ENCODE measurements at places on chromosomes 5 and 9.

GRCh38 chr5:124740991-124741583 is 5.4 kb downstream of the ZNF608 start:
- DNase-seq = peak; percentile 88

DNA sequence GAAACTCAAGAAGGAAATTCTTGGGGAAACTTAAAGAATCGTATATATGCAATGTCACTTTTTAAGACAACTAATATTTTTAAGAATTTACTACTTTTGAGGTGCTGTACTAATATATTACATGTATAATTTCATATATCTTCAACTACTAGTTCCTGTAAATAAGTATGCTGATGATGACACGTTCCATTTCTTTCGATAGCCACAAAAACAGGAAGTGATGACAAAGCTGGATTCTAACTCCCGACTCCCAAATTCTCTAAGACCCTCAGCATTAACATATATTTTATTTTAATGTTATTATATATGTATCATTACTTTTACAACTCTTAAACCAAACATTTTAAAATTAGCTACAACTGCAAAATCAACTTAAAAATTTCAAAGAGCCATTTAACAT is 74.8 kb downstream of the STK32A start:
- DNase-seq = no peak

DNA sequence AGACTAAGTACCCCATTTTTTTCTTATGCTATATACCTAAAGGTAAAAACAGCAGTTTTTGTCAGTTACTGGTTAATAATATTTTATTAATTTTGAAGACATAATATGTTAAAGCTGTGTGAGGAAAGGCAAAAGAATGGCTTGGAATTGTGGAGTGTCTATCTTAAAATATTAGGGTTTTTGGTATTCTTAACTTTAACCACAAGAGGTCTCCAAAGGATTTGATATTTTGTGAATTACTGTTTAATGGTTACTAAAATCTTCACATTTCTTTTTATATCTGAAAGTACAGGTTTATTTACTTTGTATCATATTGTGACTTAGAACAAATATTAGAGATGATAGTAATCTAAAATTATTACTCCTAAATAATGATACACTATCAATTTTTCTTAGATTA is 32.0 kb upstream of the DHFR start:
- peak; percentile 8 for DNase-seq

DNA sequence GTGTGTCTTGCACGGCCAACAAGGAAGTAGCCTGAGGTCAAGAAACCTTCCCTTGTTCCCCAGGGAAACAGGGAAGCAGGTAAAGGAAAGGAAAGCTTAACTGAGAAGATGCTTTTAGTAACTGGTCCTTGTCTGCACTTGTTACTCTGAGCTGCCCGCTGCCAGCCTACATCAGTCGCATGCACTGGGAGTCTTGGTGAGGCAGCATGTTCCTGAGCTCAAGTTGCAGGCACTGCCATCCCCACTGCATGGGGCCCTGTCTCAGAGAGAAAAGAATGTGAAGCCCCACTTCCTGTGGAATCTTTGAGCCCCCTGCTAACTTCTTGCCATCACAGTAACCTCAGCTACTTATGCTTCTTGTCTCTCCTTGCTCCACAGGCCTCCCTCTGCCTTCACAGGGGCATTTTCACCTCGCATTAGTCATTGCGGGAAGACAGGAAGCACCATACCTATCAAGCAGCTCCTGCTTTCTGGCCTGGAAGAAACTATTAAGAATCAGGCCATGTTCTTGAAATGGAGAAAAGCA is 344.1 kb upstream of the ADAMTSL1 start:
- DNase-seq = no peak

DNA sequence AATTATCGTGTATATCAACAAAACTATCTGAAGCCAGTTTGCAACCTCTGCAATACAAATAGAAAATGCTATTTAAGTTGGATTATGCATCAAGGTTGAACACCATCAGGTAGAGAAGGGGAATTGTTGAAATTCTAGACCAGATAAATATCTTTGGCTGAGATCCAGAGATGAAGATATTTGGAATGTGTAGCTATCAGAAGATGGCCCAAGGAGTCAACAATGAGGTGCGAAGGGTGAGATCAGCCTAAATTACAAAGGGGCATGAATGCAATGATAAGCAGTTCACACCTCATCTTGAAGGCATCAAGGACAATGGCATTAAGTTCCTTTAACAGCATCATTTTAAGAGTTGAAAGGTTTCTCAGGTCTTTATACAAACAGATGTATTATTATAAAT is 572.1 kb upstream of the DMAC1 start:
- no peak for DNase-seq

DNA sequence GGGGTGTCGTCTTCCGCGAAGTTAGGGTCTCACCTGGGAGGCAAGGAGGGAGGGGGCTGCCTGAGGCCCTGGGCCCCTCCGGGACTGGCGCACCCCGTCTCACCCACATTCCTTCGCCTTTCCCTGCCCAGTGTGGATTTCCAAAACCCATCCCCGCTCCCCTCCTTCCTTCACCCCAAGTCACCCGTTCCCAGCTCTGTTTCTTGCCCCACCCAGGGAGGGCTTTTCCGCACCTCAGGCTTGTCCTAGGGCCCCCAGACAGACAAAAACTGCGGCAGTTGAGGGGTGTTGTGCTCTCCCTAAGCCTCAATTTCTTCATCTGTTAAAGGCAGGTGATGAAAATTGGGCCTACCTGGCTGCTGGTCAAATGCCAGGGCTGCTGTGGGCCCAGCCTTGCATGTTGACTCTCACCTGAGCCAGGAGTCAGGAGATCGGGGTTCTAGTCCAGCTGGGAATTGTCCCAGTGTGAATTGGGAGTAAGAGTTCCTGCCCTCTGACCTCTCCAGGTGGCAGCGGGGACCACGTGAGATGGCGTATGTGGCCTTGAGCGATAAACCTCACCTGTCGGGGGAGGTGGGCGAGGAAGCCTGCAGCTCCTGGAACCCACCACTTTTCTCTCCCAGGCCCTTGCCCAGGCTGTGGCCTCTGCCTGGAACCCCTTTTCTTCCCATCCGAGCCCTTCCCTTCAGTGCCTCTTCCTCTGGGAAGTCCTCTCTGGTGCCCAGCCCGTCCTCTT is 143.4 kb upstream of the IER5L start:
- DNase-seq = no peak

GRCh38 chr9:77176106-77176505 is 1.2 kb upstream of the VPS13A start:
- no peak for DNase-seq

- DNase-seq = peak; percentile 87
These were observed at the start of gene EIF4EBP3 for GRCh38 chr5:140547508-140548299. TSS of gene EIF4EBP3 (plus strand) at chr5:140547662. CDS start at chr5:140547738, 76 bp downstream.

DNA sequence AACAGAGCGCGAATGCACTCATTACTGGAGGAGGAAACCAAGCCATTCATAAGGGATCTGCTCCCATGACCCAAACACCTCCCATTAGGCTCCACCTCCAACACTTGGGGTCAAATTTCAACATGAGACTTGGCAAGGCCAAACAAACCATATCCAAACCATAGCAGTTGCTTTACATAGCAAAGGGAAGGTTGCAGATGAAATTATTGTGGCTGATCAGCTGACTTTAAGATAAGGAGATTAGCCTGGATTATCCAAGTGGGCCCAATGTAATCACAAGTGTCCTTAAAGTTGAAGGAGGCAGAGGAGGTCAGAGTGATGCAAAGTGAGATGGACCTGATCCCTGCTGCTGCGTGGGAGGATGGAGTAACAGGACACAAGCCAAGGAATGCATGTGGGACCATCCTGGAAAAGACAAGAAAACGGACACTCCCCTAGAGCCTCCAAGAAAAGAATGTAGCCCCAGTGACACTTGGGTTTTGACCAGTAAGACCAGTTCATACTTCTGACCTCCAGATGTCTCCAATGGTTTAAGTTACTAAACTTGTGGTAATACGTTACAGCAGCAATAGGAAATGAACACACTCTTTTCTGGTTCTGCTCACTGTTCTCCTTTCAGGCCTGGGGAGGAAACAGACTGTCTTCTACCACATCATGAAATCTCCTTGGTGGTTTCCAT is 167.3 kb downstream of the GNAQ start:
- no peak for DNase-seq

- no peak for DNase-seq
These were observed 2.5 kb downstream of the TBC1D9B start for GRCh38 chr5:179905161-179905560.

DNA sequence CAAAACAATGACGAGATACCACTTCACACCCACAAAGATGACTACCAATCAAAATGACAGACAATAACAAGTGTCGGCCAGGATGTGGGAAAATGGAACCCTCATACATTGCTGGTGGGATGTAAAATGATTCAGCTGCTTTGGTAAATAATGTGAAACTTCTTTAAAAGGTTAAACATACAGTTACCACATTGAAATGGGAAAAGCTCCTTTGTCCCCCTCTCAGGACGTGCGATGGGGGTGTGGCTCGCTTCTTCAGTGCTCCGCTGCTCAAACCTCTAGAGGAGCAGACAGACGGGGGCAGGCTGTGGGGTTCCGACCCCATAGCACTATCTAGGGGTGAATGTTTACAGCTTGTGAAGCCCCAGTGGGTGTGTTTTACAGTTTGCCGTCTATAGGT is 8.0 kb upstream of the PLPP6 start:
- DNase-seq = no peak

DNA sequence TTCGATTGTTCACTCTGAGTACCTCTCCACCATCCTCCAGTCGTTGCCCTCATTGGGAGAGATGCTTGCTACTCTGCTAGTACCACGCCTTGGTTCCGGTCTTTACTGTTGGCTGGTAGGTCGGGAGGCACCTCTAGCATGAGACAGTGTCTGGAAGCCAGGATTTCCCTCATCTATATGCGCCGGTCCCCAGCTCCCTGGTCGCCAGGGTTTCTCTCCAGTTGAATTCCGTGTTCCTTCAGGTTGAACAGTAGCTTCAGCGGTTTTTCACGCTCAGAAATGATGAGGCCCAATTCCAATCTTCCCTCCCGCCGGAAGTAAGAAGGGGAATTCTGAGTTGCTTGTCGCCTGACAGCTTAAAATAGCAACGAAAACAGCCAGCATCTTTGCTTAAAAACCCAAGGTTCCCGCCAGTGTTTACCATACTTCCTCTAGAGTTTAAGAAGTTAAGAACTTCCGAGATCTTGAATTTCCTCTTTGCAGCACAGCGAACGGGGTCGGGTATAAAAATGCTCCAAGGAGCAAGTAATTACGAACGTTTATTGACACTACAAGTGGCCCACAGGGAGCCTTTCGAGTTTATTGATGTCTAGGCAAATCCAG is 1.3 kb upstream of the ST8SIA4 start:
- DNase-seq = no peak

DNA sequence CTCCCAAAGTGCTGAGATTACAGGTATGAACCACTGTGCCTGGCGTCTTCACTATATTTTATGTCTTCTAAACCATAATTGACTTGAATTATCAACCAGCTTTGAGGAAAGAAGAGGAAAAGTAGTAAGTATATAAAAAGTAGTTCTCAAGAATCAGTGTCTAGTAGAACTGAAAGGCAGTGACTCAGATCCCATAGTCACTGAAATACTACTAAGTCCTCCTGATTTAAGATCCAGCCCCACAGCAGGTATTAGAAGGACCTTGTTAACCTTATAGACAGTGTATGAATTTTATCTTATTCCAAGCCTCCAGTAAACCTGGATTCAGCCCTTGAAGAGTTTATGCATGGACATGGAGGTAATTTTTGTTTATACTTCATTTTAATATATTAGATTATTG is 31.5 kb downstream of the LNPEP start:
- no peak for DNase-seq

GRCh38 chr5:18745042-18745987 is 1111.1 kb downstream of the TAF11L14 start:
- peak; percentile 70 for DNase-seq

GRCh38 chr9:135612981-135613910 is 26.1 kb downstream of the GLT6D1 start:
- no peak for DNase-seq

- DNase-seq = no peak
These were observed 297.8 kb downstream of the GADD45G start for GRCh38 chr9:89902450-89903140.

Data from Caki2 (cell line).